ENCODE measurements at places on chromosomes 3 and 15. TPM values are rescaled to one million over a fixed set of nuclear protein-coding genes. Genes with fewer than 3 reads are reported as not detected.

DNA sequence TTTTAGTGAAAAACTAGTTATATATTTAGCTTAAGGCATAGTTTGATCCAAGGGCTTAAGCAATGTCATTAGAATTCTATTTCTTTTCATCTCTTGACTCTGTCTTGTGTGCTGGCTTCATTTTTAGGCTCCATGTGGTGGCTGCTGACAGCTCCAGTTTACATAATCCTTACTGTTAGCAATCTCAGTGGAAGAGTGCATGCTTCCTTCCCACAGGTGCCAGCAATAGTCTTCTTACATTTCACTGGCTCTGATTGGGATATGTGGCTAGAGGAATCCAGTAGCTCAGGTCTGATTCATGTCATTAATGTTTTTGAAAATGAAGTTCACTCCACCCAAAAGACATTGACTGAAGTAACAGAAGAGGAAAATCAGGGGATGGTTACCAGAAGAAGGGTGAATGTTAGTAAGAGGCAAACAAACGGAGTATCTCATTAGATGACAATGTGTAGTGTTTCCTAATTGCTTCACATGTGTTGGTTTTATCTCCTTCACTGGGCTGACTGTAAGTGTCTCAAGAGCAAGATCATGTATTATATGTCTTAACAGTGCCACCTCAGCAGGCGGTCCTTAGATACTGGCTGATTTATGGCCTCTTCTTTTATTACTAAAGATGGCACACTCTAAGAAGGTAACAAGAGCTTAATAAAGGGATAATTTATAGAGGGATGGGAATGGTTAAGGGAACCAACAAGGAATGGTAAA is 25.6 kb upstream of the TCF12 start:
- no peak overlapping the region for H3K4me3 ChIP-seq
- no peaks in the 10 kb centered on the region for H3K27me3 ChIP-seq
- peaks cover 3% of the 10 kb centered on the region for H3K4me1 ChIP-seq
- DNase-seq: no peak
- H3K36me3 ChIP-seq: no peaks in the 10 kb centered on the region

DNA sequence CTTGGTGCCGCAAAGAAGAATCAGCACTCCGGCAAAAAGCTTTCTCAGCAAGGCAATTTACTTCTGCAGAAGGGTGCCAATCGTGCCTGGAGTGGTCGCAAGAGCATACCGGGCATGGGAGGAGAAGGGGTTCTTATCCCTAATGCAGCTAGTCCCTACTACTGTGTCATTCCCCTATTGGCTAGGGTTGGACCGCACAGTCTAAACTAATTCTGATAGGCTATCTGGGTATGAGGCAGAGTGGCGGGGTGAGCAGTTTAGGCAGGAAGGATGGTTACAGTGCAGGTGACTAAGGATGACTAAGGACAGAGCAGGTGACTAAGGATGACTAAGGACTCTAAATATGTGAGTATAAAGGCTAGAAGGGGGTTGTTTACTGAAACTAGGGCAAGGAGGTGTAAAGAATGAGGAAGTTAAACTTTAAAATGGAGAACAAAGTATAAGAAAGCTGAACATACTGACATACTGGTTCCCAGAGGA is 52.9 kb downstream of the PGBD4 start:
- no peaks in the 10 kb centered on the region for H3K27me3 ChIP-seq
- H3K4me1 ChIP-seq: no peaks in the 10 kb centered on the region
- DNase-seq: no peak
- no peak overlapping the region for H3K4me3 ChIP-seq
- peaks cover 1% of the 10 kb centered on the region for H3K36me3 ChIP-seq

DNA sequence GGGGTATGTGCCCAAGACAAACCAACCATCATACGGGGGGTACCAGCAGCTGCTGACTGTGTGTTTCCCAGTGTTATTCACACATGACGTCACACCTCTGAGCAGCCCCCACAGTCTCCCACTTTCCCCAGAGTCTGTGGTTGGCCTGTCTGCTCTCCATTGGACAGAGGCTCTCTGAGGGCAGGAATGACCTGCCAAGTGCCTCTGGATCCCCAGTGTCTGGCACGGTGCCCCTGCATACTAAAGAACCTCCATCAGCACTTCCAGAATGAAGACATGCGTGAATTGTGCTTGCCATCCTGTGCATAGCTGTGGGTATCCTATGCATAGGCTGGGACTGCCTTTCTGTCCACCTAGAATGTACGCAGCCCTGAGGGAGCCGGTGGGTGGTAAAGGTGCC is 3.5 kb upstream of the CCDC9B start:
- no peak overlapping the region for H3K27ac ChIP-seq
- no peaks in the 10 kb centered on the region for H3K27me3 ChIP-seq
- no peak for DNase-seq
- H3K4me1 ChIP-seq: no peaks in the 10 kb centered on the region

LMAN1L gene
- not detected for polyA plus RNA-seq
